Mucosa of gallbladder (tissue), 1 donor: ENCODE measurements at places on chromosomes 2 and 18.

GRCh38 chr2:227802882-227803281 is 10.8 kb upstream of the CCL20 start:
- no peak for DNase-seq

GRCh38 chr2:88545118-88545517 is 82.1 kb downstream of the EIF2AK3 start:
- DNase-seq = no peak

GRCh38 chr18:60873708-60874107 is 459.5 kb upstream of the CDH20 start:
- DNase-seq = no peak

- no peak for DNase-seq
Measured at GRCh38 chr2:67997528-67997900, 65.3 kb downstream of the C1D start.

DNA sequence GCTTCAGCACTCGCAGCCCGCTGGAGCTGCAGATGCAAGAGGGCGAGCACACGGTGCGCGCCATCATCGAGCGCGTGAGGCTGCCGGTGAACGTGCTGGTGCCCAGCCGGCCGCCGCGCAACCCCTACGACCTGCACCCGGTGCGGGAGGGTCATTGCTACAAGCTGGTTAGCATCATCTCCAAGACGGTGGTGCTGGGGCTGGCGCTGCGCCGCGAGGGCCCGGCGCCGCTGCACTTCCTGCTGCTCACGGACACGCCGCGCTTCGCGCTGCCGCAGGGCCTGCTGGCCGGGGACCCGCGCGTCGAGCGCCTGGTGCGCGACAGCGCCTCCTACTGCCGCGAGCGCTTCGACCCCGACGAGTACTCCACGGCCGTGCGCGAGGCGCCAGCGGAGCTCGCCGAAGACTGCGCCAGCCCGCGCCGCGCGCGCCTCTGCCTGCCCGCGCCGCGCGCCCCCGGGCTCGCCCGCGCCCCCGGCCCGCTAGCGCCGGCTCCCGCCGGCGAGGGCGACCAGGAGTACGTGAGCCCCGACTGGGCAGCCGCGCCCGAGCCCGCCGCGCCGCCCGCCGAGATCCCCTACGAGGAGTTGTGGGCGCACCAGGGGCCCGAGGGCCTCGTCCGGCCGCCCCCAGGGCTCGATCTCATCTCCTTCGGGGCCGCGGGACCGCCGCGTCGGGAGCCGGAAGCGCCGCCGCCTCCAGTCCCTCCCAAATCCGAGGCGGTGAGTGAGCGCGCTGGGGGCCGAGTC is 11.8 kb downstream of the GAREM2 start:
- DNase-seq = peak; percentile 85
